Sigmoid colon (tissue), 7 donors: ENCODE measurements at places on chromosomes 12 and 14. TPM values are rescaled to one million over a fixed set of nuclear protein-coding genes. Genes with fewer than 3 reads are reported as not detected.

- no peak overlapping the region for H3K4me3 ChIP-seq
- no peaks in the 10 kb centered on the region for H3K27me3 ChIP-seq
- no peaks in the 10 kb centered on the region for H3K4me1 ChIP-seq
- DNase-seq = no peak
- H3K27ac ChIP-seq = no peak overlapping the region
These were observed 1.6 kb downstream of the METTL3 start for GRCh38 chr14:21509432-21510143.

GRCh38 chr14:96746101-96746500 is 51.1 kb upstream of the VRK1 start:
- no peak overlapping the region for H3K4me3 ChIP-seq
- H3K27me3 ChIP-seq = peaks cover 12% of the 10 kb centered on the region
- no peak overlapping the region for H3K27ac ChIP-seq
- H3K4me1 ChIP-seq = peaks cover 7% of the 10 kb centered on the region

DNA sequence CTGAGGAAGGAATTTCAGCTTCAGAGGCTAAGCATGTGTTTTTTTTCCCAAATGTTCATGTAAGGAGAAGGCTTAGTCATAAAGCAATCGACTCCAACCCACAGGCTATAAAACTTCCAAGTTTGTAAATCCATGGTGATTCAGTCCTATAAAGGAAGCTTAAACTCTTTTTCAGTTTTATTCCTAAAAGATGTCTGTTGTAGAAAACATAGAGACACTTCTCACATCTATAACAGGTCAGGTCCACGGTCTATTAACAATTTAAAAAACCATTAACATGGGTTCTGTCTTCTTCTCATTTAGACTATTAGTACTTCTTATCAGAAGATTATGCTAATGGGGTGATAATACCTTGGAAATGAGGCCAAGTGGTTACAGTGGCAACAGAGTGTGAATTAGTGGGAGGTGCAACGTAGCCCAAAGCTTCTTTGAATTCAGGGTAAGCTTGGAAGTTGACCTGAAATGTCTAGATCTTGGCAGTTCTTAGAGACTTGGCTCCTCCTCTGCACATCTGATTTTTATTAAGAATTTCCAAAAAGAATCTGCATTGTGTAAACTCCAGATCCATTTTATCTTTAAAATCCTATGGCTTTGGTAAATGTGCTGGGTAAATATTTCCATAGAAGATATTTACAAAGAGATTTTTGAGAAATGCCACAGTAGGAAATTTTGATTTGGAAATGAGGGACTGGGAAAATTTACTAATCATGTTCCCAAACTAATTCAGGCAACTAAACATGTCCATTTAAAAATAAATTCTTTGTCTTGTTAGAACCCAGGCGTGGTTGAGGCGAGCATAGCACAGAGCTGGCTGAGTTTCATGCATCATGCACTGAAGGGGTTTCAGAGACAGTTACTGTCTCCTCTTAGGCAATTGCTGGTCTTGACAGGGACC is 86.4 kb downstream of the EML1 start:
- peak overlapping the region; percentile 62 for H3K27ac ChIP-seq
- no peaks in the 10 kb centered on the region for H3K27me3 ChIP-seq
- no peaks in the 10 kb centered on the region for H3K36me3 ChIP-seq
- H3K4me3 ChIP-seq = no peak overlapping the region
- DNase-seq = no peak

DNA sequence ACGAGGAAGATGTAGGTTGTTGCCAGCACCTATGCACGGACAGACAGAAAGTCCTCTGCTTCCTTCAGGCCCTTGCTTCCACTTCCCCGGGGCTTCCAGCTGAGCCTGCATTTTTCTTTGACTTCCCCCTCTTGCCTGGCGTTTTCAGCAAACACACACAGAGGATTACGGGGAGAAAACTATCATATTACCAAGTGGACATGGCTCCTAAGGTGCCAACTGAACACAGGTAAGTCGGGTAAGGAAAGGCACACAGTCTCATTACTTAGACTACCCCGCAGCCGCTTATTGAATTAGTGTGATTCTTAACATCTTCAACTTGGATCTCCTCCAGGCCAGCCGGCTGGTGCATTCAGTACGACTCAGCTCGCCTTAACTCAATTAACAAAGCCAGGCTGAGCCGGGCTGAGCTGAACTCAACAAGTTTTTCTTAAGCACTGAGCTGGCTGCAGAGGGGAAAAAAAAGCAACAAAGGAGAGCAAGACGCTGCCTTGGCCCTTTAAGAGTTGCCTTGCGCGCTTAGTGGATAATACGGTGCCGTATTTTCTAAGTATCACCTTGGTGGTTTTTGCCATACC is 19.2 kb upstream of the MAP1LC3B2 start:
- no peaks in the 10 kb centered on the region for H3K36me3 ChIP-seq
- DNase-seq = peak; percentile 81
- H3K4me3 ChIP-seq = no peak overlapping the region
- no peaks in the 10 kb centered on the region for H3K27me3 ChIP-seq
- peak overlapping the region; percentile 53 for H3K27ac ChIP-seq

DNA sequence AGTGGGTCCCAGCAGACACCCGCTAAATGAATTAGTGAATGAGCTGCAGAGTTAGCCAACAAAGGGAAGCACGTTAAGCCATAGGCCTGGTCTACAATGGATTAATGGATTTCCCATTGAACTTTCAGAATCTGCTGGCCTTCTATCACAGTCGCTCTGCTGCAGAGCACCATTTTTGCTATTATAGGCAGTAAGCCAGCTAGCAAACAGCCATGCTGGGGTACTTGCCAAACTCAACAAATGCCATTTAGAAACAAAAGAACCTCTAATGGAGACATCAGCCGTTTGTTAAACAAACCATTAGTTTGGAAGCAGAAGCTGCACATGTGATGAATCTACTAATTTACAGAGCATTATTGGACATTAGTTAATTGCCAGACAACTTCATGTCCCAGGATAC is 181.1 kb upstream of the STXBP6 start:
- H3K27me3 ChIP-seq = no peaks in the 10 kb centered on the region
- no peaks in the 10 kb centered on the region for H3K36me3 ChIP-seq
- no peak for DNase-seq
- H3K4me1 ChIP-seq = no peaks in the 10 kb centered on the region

GRCh38 chr14:91830777-91831176 is 36.6 kb downstream of the TC2N start:
- H3K27me3 ChIP-seq = no peaks in the 10 kb centered on the region
- no peak overlapping the region for H3K4me3 ChIP-seq
- H3K27ac ChIP-seq = no peak overlapping the region
- DNase-seq = no peak
- H3K4me1 ChIP-seq = no peaks in the 10 kb centered on the region
- H3K36me3 ChIP-seq = no peaks in the 10 kb centered on the region

DNA sequence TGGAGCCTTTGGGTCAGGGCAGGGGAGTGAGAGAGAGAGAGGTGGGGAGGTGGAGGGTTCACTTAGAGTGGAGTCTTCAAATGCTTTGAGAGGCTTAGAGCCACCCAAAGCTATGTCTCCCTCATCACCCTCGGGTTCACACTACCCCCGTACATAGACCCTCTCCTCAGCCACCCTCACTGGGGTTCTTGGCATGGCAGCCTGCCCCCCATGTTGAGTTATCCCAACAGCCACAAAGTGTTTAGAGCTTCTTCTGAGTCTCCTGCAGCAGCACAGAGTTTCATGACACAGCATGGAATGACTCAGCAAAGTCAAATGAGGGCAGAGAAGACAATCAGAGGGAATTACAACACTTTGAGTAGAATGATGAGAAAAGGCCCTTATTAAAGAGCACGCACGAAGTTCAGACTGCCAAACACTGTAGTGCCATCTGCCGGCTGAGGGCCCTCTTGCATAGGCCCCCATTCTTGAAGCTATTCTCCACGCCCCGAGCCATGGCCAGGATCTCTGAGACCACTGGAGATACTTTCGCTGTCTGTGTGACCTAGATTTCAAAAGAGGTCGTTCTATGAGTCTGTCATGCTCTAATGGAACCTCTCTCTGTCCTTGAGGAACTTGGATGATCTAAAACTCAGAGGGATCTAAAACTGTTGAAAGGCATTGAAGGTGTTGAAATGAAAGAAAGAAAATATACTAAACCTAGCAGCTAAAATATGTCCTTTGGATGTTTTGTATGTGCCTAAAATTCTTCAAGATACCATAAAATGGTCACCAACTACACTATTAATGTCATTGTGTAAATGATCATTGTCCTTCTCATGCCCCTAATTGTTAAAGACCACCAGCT is 221.9 kb downstream of the PELI2 start:
- no peaks in the 10 kb centered on the region for H3K27me3 ChIP-seq
- H3K4me3 ChIP-seq = no peak overlapping the region
- H3K36me3 ChIP-seq = no peaks in the 10 kb centered on the region
- no peaks in the 10 kb centered on the region for H3K4me1 ChIP-seq
- no peak overlapping the region for H3K27ac ChIP-seq

- H3K4me1 ChIP-seq = no peaks in the 10 kb centered on the region
- no peak overlapping the region for H3K4me3 ChIP-seq
These were observed 53.1 kb upstream of the PLEKHG7 start for GRCh38 chr12:92649511-92650227.

- H3K36me3 ChIP-seq = no peaks in the 10 kb centered on the region
- no peak for DNase-seq
- H3K27me3 ChIP-seq = no peaks in the 10 kb centered on the region
These were observed 245.8 kb upstream of the PDZRN4 start for GRCh38 chr12:40942326-40942725.

GRCh38 chr12:99529966-99530365 is 117.6 kb upstream of the GARIN6 start:
- DNase-seq = no peak
- no peaks in the 10 kb centered on the region for H3K4me1 ChIP-seq
- H3K27me3 ChIP-seq = no peaks in the 10 kb centered on the region
- H3K36me3 ChIP-seq = no peaks in the 10 kb centered on the region
- H3K4me3 ChIP-seq = no peak overlapping the region

DNA sequence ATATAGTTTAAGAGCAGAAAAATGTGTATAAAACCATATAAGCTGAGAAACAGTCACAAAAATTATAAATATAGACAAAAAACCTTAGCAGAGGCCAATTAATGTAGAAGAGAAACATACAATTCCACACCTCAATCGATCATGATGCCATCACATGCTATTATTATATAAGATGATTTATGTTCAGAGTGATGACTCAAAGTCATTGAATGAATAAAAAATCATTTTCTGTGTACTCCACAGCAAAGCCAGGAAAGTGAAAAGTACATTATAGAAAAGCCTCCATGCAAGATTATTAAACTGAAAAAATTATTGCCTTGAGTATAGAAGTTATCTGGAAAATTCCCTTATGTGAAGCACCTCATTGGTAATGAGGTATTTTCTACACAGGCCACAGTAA is 229.2 kb upstream of the PPFIA2 start:
- no peaks in the 10 kb centered on the region for H3K4me1 ChIP-seq
- H3K27ac ChIP-seq = no peak overlapping the region
- DNase-seq = no peak
- no peaks in the 10 kb centered on the region for H3K36me3 ChIP-seq
- H3K27me3 ChIP-seq = no peaks in the 10 kb centered on the region
- no peak overlapping the region for H3K4me3 ChIP-seq

- H3K4me1 ChIP-seq = no peaks in the 10 kb centered on the region
- no peak for DNase-seq
- no peak overlapping the region for H3K27ac ChIP-seq
- H3K4me3 ChIP-seq = no peak overlapping the region
- H3K36me3 ChIP-seq = no peaks in the 10 kb centered on the region
- H3K27me3 ChIP-seq = no peaks in the 10 kb centered on the region
These were observed 1133.0 kb downstream of the VRK1 start for GRCh38 chr14:97930166-97930565.

DNA sequence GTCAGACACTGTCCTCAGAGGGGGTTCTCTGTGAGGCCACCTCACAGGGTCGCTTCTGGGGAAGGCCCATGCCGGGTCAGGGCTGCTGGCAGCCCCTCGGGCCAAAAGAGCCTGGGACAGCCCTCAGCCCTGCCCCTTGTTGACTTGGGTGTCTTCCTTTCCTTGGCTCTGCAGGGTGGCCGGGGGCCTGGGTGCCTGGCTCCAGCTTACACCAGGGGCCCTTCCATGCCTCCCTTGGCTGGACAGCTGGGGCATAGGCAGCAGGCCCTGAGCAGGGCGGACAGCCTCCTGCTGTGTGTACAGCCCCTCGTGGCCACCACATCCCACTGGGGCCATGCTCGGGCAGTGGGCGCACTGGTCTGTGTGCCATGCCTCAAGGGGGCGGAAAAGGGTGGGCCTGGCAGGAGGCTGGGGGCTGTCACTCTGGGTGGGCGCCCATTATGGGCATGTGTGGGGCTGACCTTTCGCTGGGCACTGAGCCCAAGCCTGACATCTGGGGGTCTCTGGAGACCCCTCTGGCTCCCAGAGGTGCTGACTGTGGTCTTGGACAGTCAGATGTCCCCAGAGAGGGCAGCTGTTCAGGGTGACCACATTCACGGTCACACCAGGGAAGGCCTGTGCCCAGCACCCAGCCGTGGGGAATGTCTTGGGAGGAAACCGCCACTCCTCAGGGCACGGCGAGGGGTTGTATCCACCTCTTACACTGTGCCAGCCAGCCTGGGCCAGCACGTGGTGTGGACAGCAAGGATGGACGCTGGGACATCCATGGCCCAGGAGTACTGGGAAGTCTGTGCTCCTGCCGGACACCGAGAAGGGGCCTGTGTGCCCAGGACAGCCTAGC is 313.3 kb downstream of the TMEM121 start:
- H3K4me1 ChIP-seq = no peaks in the 10 kb centered on the region
- no peak overlapping the region for H3K4me3 ChIP-seq
- H3K36me3 ChIP-seq = no peaks in the 10 kb centered on the region
- H3K27ac ChIP-seq = no peak overlapping the region
- H3K27me3 ChIP-seq = no peaks in the 10 kb centered on the region

DNA sequence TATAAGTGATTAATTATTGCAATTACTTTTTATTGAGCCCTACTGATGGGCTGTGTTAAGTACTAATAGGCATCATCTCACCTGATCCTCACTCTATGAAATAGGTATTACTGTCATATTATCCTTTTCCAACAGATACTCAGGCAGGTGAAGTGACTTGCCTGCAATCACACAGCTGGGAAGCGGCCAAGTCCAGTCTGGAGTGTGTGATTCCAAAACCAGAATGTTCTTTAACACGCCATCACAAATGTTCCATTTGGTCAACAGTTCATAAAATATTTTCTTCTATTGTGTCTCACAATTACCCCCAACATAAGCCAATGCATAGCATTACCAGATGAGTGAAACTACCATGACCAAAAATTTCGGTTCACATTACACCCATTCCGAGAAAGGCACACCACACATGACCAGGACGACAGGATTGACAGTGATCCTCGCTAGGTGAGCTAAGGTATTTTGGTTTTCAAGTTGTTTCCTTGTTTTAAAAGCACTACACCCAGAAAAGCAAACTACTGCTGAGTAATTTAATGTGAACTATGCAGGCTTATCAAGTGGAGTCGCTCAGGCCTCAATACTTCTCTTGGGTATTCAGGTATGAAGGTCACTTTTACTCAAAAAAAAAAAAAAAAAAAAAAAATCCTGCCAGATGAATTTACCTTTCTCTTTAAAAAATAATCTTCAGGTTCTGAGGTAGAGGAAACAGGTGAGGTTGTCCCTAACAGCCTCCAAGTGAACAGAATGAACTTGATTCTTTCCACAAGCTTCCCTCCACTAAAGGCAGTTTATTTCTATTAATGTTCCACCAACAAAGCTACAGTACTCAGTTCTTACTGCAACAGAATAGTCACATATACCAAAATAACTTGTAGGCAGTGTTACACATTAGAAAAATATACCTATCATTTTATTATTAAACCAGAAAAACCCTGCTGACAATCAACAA is 2.4 kb downstream of the VPS37B start:
- peak overlapping the region; percentile 77 for H3K27ac ChIP-seq
- DNase-seq = no peak
- H3K27me3 ChIP-seq = no peaks in the 10 kb centered on the region
- H3K36me3 ChIP-seq = no peaks in the 10 kb centered on the region

The CMTM5 gene
- polyA plus RNA-seq = 1.2 TPM

The PRH2 gene
- not detected for polyA plus RNA-seq

The CELA1 gene
- not detected for polyA plus RNA-seq

The NPFF gene
- not detected for polyA plus RNA-seq
